ENCODE measurements at places on chromosomes 4 and X.

DNA sequence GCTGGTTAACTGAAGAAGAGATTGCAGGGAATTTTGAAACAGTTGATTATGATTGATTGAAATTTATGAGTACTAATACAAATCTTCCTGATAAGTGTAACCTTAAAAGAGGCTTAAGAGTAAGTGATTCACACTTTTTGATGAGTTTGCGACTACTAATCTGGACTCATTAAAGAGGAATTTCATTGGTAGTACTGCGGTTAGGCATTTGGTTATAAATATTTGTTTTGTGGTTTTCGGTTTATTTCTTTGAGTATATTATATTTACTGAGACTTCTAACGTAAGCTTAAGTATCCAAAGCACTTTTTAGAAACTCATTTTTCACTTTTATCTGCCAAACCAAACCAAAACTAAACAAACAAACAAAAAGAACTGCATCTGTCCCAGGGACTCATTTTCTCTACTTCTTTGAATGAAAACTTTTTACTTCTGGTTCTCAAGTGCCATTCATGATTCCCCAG, 20.7 kb downstream of the SLIT2 start:
- no peak for DNase-seq

- no peak for DNase-seq
These were observed 88.0 kb downstream of the ATP11C start for GRCh38 chrX:139844884-139845283.

GRCh38 chr4:14855719-14856061, 146.6 kb upstream of the CPEB2 start:
- DNase-seq = no peak

DNA sequence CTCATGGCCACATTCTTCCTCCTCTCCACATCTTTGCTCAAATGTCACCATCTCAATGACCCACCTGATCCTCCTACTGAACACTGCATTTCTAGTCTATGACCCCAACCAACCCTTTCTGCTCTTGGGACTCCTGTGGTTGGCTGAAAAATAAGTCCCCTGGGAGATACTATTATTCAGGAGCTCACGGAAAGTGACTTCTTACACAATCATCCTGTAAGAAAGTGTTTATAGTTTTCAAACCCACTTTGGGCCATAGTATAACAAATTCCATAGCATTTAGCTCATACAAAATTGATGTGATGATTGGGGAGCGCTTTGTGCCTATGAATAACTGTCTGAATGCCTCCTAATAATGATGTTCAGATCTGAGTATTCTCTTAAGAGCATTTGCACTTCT, 161.4 kb upstream of the HS3ST1 start:
- peak; percentile 25 for DNase-seq

GRCh38 chr4:99915449-99915848, 21.2 kb upstream of the LAMTOR3 start:
- no peak for DNase-seq

- no peak for DNase-seq
These were observed 55.4 kb downstream of the NPNT start for GRCh38 chr4:105950701-105951100.

- no peak for DNase-seq
These were observed 72.2 kb upstream of the ATP6AP2 start for GRCh38 chrX:40508560-40508959.

- DNase-seq = peak; percentile 50
These were observed 8.2 kb downstream of the RTL3 start for GRCh38 chrX:78650906-78651437.

GRCh38 chr4:158259955-158260575, 49.8 kb downstream of the TMEM144 start:
- peak; percentile 67 for DNase-seq

DNA sequence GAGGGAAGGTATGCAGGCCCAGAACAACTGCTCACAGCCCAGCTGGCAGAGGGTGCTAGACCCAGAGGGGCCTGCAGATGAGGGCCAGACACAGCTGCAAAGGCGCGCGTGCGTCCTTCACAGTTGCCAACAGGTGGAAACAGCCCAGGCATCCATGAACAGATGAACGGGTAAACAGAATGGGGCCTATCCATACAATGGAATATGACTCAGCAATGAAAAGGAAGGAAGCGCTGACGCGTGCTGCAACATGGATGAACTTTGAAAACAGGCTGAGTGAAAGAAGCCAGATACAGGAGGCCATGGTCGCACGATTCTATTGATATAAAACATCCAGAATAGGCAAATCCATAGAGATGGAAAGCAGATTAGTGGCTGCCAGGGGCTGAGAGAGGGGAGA, 83.1 kb upstream of the DDX3X start:
- no peak for DNase-seq

DNA sequence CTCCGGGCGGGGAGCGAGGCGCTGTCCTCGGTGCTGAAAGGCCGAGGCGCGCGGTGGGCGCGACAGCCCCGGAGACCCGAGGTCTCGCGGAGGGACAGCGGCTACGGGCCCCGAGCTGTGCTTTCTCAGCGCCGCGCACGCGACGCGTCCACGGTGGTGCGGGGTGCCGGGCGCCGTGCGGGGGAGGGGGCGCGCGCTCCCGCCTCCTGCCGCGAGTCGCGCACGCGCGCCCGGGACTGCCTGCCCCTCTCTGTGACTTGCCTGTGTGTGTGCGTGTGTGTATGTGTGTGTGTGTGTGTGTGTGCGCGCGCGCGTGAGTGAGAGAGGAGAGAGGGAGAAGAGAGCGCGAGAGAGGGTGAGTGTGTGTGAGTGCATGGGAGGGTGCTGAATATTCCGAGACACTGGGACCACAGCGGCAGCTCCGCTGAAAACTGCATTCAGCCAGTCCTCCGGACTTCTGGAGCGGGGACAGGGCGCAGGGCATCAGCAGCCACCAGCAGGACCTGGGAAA, at the start of gene GRIA2:
GRIA2 (plus strand) TSS at position 358 of the 511 bp plus-strand sequence. CDS start 315 bp downstream, outside the sequence.
- peak; percentile 66 for DNase-seq

GRCh38 chr4:8079916-8080753, 78.5 kb downstream of the ABLIM2 start:
- DNase-seq = no peak

DNA sequence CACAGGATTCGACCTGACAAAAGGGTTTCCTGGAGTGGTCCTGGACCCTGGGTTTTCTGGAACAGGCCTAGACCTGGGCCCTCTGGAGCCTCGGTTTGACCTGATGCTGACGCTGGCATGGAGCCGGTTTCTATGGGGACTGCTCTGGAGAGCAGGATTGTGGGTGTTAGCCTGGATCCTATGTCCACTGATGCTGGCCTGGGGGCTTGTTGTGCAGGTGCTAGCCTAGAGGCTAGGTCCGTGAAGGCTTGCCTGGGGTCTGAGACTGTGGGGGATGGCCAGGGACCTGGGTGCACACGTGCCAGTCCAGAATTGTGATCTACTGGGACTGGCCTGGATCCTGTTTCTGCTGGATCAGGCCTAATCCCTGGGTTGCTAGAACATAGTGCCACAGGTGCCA, 173.1 kb downstream of the TMEM47 start:
- DNase-seq = no peak

DNA sequence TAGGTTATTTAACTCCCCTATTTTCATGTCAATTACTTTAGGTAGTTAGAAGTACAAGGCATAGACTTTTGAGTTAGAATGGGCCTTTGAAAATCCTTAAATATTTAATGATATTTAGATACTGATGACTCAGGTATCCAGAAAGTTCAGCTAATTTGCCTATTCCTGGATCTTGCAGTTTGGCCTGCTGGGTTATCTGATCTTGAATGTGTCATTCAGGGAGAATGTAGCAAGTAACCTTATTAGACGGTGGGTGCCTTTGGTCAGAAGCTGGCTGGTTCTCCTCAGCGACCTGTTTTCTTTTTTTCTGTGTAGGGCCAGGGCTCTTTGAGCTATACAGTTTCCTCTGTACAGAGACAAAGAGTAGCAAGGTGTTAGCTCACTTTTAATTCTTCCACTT, 42.0 kb downstream of the MTM1 start:
- no peak for DNase-seq

DNA sequence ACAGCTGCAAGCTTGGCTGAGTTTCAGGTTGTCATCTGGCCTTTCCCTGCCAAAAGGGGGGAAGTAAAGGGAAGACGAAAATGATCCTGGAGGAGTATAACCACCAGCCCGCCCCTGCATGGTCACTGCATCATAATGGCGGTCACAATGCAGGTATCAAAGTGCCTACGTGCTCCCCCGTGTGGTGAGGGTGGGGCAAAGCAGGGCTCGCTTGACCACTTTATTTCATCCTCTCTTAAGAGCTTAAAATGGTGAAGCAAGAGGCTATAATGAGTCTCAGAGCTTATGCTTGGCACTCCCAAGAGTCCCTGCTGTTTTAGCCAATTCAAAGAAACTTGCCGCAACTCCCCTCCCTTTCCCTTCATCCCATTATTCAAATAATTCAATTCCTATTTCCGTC, 105.6 kb downstream of the APOOL start:
- peak; percentile 12 for DNase-seq

DNA sequence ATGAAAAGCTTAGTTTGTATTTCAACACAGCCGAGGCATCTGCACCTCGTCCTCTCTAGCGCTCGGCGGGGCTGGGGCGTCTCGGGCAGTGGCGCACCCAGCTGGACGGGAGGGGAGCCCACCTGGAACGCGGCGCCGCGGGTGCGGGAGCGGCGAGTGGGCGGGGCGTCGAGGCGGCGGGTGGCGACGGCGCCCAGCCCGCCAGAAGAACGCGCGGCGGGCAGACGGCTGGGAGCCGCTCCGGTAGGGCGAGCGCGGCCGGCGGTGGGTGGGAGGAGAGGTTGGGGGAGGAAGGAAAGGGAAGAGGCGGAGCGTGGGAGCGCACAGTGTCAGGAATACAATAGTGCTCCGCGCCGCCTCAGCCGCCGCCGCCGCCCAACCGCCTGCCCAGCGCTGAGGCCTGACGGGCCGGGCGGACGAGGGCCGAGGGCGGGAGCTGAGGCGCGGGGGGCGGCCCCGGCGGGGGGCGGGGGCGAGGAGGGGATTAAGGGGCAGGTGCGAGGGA, at the start of gene JADE3:
JADE3 (plus strand) TSS at position 324 of the 505 bp plus-strand sequence. CDS start 72,474 bp downstream, outside the sequence.
- peak; percentile 77 for DNase-seq

- peak; percentile 89 for DNase-seq
These were observed at the start of gene SH3TC1 for GRCh38 chr4:8198906-8199593. Gene SH3TC1 (plus strand): TSS chr4:8199290. CDS start chr4:8205195, 5,905 bp downstream.

- no peak for DNase-seq
These were observed 13.5 kb upstream of the NKX1-1 start for GRCh38 chr4:1419708-1420107.

DNA sequence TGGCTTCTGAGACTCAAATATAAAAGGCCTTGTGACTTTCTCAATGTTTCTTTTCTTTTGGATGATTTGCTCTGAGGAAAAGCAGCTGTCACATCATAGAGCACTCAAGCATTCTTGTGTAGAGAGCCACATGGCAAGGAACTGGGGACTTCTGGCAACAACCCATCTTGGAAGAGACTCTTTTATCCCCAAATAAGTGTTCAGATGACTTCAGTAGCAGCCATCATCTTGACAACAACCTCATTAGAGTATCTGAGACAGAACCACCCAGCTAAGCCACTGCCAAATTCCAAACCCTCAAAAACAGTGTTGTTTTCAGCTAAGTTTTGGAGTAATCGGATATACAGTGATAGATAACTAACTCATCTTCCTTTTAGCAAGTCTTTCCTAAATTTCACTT, 1431.7 kb upstream of the IGFBP7 start:
- DNase-seq = no peak

- DNase-seq = no peak
These were observed 5.4 kb downstream of the PGK1 start for GRCh38 chrX:78109458-78109857.
